ENCODE measurements at places on chromosomes 11 and 22.

DNA sequence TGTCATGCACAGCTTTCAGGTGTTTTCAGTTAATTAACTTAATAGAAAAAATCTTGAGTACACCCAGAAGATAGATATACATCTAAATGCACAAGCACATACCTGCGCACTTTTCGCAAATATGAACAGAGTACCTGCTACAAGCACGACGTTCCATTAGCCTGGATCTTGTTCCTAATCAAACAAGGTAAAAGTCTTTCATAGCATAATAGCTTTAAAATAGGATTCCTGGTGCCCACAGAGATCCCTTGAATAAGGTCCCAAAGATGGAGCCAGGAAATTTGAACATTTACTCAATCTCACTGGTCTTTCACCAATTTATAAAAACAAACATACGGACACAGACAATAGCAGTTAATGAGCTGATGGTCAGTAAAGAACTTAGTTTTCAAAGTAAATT, 689.8 kb upstream of the CHORDC1 start:
- no peaks in the 10 kb centered on the region for H3K4me1 ChIP-seq
- H3K36me3 ChIP-seq: no peaks in the 10 kb centered on the region
- no peak for DNase-seq
- no peak overlapping the region for H3K27ac ChIP-seq

DNA sequence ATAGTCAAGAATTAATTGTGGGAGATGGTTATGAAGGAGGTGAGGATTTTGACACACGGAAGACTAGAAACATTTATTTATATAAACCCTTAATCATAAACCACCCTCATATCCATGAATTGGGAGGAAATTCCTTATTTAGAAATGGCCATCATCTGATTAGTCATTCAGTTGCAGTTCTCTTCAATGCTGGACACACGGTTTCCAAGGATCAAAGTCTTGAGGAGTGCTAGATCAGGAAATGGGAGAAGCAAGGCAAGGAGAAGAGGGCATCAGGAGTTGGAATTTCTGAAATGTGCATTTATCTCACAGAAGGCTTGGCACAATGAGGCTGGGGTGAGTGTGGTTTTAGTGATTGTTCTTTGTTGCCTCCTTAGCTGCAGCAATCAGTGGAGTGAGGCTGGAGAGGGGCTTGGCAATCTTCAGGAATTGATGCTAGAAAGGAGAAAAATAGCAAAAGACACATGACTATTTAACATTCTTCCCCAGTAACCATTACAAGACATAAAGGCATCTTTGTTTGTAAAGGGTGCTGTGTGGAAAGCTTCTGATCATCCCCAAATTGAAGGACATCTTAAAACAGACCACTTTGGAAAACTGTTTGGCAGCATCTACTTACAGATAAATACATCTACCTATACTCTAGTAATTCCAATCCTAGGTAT, 21.6 kb upstream of the GDPD4 start:
- H3K4me3 ChIP-seq: no peak overlapping the region
- DNase-seq: no peak
- H3K27ac ChIP-seq: no peak overlapping the region
- peaks cover 8% of the 10 kb centered on the region for H3K36me3 ChIP-seq

- no peaks in the 10 kb centered on the region for H3K4me1 ChIP-seq
- no peaks in the 10 kb centered on the region for H3K36me3 ChIP-seq
- H3K4me3 ChIP-seq: no peak overlapping the region
- H3K27me3 ChIP-seq: no peaks in the 10 kb centered on the region
- H3K27ac ChIP-seq: no peak overlapping the region
Measured at GRCh38 chr11:74464746-74465145, 2.6 kb downstream of the KCNE3 start.

DNA sequence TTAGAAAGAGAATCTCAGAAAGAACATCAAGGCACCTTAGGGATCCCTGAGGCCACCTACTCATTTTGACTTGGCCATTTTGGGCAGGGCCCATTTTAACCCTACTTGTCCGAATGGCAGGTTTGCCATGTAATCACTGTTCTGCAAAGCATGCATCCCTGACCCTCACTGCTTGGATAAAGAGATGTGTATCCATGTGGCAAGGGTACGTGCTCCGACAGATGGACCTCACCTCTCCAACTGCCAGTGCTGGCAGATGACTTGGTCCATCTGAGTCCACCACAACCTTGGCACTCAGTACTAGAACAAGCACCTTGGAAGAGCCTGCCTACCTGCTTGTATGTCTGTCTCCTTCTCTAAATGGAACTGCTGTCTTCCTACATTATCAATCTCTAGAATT, 139.4 kb downstream of the SPATA19 start:
- no peak overlapping the region for H3K4me3 ChIP-seq
- no peaks in the 10 kb centered on the region for H3K27me3 ChIP-seq
- H3K36me3 ChIP-seq: no peaks in the 10 kb centered on the region

- no peaks in the 10 kb centered on the region for H3K27me3 ChIP-seq
- H3K27ac ChIP-seq: no peak overlapping the region
- no peaks in the 10 kb centered on the region for H3K36me3 ChIP-seq
- no peak for DNase-seq
- H3K4me3 ChIP-seq: no peak overlapping the region
Measured at GRCh38 chr11:68345776-68346461, 33.5 kb downstream of the LRP5 start.

GRCh38 chr22:24683691-24684090, 80.7 kb downstream of the GGT1 start:
- no peak overlapping the region for H3K27ac ChIP-seq
- H3K4me1 ChIP-seq: no peaks in the 10 kb centered on the region
- H3K36me3 ChIP-seq: no peaks in the 10 kb centered on the region

- DNase-seq: no peak
- peaks cover 25% of the 10 kb centered on the region for H3K36me3 ChIP-seq
- peak overlapping the region; percentile 59 for H3K27ac ChIP-seq
- H3K27me3 ChIP-seq: no peaks in the 10 kb centered on the region
- peak overlapping the region; percentile 31 for H3K4me3 ChIP-seq
- H3K4me1 ChIP-seq: peaks cover 15% of the 10 kb centered on the region
Measured at GRCh38 chr11:59616396-59616982, 915 bp upstream of the OSBP start.

DNA sequence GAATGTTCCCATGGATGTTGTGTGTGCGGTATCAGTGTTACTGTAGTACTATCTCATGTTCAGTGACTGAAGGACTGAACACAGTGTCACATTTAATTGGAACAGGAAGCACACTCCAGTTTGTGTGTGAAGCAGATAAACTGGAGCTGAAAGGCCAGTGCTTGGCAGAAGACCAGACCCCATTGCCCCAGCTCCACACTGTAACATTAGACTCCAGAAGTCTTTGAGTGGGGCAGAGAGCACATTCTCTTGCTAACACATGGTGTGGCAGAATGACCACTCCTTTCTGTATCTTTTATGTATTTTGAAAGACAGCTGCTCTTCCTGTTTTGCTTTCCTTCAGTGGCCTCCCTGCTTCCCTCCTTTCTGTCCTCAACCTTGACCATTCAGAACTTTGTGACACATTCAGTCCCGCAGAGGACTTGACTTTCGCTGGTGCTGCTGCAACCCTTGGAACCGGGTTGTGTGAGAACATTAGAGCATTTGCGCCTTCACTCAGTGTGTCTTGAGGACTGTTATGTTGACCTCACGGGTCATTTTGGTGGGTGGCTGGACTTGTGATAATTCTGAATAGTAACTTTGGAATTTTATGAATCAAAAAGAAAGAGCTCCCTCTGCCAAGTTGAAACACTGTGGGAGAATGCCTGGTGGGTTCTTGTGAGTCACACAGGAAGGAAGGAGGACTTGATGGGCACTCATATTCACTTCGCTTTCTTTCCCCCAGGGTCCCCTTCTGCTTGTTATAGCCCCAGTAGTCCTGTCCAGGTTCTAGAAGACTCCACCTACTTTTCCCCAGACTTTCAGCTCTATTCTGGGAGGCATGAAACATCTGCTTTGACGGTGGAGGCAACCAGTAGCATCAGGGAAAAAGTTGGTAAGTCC, 26.4 kb downstream of the AMOTL1 start:
- peak overlapping the region; percentile 88 for H3K27ac ChIP-seq
- DNase-seq: no peak
- H3K4me1 ChIP-seq: peaks cover 49% of the 10 kb centered on the region
- no peaks in the 10 kb centered on the region for H3K27me3 ChIP-seq

GRCh38 chr11:69918938-69919650, 99.9 kb upstream of the FGF3 start:
- no peaks in the 10 kb centered on the region for H3K36me3 ChIP-seq
- no peak overlapping the region for H3K27ac ChIP-seq
- H3K4me3 ChIP-seq: no peak overlapping the region
- H3K27me3 ChIP-seq: no peaks in the 10 kb centered on the region

Data from RWPE2 (cell line).